Progenitor cell of endocrine pancreas (in vitro differentiated cells): ENCODE measurements at places on chromosomes 6 and 20. TPM values are rescaled to one million over a fixed set of nuclear protein-coding genes. Genes with fewer than 3 reads are reported as not detected.

TCF15 gene
- total RNA-seq: not detected in 2 replicates

GRCh38 chr6:5099537-5099936 is 14.4 kb downstream of the PPP1R3G start:
- no peaks in the 10 kb centered on the region for H3K36me3 ChIP-seq
- no peaks in the 10 kb centered on the region for H3K4me1 ChIP-seq
- peaks cover 2% of the 10 kb centered on the region for H3K27me3 ChIP-seq
- no peak overlapping the region for H3K27ac ChIP-seq
- H3K4me3 ChIP-seq: no peak overlapping the region
- no peak for DNase-seq

- H3K36me3 ChIP-seq: peaks cover 7% of the 10 kb centered on the region
- no peaks in the 10 kb centered on the region for H3K4me1 ChIP-seq
- H3K4me3 ChIP-seq: no peak overlapping the region
Measured at GRCh38 chr20:37749620-37750403, 56.0 kb downstream of the CTNNBL1 start.

DNA sequence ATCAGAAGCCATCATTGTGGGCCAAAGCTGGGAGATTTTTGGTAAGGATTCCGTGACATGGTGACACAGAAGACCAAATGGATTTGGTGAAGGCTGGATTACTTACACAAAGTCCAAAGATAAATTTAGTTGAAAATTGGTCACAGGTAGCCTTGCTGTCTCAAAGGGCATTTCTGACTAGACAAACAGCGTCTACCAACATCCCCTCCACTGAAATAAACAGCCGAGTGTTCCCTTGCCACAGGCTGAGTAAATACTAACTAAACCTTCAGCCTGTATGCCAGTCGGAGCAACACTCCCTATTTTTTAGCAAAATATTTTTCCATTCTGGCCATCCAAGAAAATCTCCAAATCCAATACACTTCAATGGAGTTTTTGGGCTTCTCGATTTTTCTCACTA is 279.9 kb upstream of the CITED2 start:
- H3K36me3 ChIP-seq: no peaks in the 10 kb centered on the region
- no peak overlapping the region for H3K27ac ChIP-seq
- peaks cover 33% of the 10 kb centered on the region for H3K4me1 ChIP-seq
- no peak for DNase-seq

DNA sequence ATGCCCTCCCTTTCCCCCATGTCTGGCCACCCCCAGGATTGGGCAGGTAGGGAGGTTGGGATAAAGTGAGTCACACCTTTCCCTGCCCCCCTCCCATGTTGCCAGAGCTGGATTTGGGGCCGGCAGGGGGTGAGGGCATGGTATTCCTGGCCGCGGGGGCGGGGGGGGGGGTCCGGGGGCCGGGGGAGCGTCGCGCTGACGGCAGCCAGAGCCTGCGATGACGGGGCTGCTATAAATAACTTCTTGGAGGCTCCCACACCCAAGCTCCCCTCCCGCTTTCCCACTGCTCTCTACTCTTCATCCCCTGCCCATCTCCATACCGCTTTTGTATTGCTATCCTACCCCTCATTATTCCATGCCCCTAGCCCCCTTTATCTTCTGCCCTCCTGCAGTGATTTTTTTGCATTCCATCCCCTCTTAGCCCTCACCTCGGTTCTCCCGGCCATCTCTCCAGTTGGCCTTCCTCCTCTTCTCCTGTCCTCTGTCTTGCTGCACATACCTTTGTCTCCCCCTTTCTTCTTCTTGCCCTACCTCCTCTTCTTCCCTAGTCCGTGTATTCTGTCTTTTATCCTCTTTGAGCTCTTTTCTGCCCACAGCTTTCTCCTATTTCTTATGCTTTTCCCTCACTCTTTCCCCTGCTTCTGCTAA is 13.8 kb downstream of the SYNGAP1 start:
- H3K36me3 ChIP-seq: peaks cover 18% of the 10 kb centered on the region
- no peak for DNase-seq
- no peaks in the 10 kb centered on the region for H3K27me3 ChIP-seq

- peak overlapping the region; percentile 99 for H3K27ac ChIP-seq
- peak; percentile 41 for DNase-seq
- H3K27me3 ChIP-seq: no peaks in the 10 kb centered on the region
- H3K4me1 ChIP-seq: peaks cover 75% of the 10 kb centered on the region
- peaks cover 44% of the 10 kb centered on the region for H3K36me3 ChIP-seq
- H3K4me3 ChIP-seq: peak overlapping the region; percentile 40
Measured at GRCh38 chr20:31712564-31713311, 9.9 kb downstream of the BCL2L1 start.
